ENCODE measurements at places on chromosomes 5 and 9. TPM values are rescaled to one million over a fixed set of nuclear protein-coding genes. Genes with fewer than 3 reads are reported as not detected.

DNA sequence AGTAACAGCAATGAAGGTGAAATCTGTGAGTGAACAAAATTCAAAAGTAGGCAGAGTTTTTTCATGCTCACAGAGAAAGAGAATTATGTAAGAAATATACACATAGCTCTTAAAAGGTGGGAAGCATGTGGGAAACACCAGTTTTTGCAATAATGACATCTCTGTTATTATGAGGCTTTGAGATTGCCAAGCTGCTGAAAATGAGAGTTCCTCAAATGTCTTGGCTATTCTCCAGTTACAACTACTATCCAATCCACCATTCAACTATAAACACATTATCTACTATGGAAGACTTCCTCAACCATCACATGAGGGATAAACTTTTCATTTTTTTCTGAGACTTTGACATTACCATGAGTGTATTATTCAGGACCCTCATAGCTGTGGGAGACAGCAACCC is 420.8 kb upstream of the ACTBL2 start:
- DNase-seq: no peak
- H3K27ac ChIP-seq: no peak overlapping the region
- peaks cover 8% of the 10 kb centered on the region for H3K27me3 ChIP-seq
- H3K36me3 ChIP-seq: no peaks in the 10 kb centered on the region

- peaks cover 3% of the 10 kb centered on the region for H3K36me3 ChIP-seq
- H3K27ac ChIP-seq: no peak overlapping the region
- no peaks in the 10 kb centered on the region for H3K4me1 ChIP-seq
These were observed 73.1 kb upstream of the TBC1D9B start for GRCh38 chr5:179980767-179981166.

GRCh38 chr9:89522959-89523285 is 25.0 kb upstream of the SEMA4D start:
- peak overlapping the region; percentile 95 for H3K27ac ChIP-seq
- H3K4me3 ChIP-seq: peak overlapping the region; percentile 86
- H3K27me3 ChIP-seq: no peaks in the 10 kb centered on the region
- DNase-seq: no peak
- H3K4me1 ChIP-seq: peaks cover 62% of the 10 kb centered on the region

DNA sequence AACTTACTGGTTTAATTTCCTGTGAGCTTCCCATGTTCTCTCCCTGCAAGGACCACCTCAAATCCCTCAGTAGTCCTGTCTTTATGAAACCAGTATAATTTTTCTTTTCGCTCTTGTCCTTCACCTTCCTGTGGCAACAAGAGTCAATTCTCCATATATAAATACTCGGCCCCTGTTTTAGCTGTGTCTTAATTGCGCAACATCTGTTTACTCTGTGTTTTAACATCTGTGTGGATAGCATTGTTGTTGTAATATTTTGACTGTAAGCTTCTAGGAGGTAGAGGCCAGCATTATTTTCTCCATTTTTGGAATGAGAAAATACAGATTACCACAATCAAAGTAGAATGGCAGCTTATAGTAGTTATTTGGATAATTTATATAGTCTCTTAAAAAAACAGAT is 30.2 kb upstream of the CDKN2B start:
- DNase-seq: no peak
- H3K4me3 ChIP-seq: no peak overlapping the region
- H3K36me3 ChIP-seq: no peaks in the 10 kb centered on the region
- no peak overlapping the region for H3K27ac ChIP-seq

DNA sequence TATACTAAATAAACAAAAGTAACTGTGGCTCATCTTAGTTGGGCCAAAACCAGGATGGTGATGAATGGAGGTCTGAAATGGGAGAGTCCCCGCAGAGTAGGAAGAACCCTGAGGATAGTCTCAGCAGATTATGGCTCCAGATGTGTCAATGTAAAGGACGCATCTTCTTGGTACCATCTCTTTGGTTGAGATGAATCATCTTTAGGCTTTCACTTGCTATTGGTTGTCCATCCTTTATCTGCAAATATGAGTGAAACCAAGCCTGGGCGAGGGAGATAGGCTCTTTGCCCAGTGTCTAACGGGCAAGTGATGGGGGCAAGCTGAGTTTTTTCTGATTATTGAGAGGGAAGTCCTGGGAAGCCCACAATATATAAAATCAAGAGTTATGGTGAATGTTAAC is 19.4 kb upstream of the LCP2 start:
- DNase-seq: no peak
- no peaks in the 10 kb centered on the region for H3K27me3 ChIP-seq
- peaks cover 30% of the 10 kb centered on the region for H3K4me1 ChIP-seq
- no peak overlapping the region for H3K4me3 ChIP-seq
- H3K27ac ChIP-seq: no peak overlapping the region

DNA sequence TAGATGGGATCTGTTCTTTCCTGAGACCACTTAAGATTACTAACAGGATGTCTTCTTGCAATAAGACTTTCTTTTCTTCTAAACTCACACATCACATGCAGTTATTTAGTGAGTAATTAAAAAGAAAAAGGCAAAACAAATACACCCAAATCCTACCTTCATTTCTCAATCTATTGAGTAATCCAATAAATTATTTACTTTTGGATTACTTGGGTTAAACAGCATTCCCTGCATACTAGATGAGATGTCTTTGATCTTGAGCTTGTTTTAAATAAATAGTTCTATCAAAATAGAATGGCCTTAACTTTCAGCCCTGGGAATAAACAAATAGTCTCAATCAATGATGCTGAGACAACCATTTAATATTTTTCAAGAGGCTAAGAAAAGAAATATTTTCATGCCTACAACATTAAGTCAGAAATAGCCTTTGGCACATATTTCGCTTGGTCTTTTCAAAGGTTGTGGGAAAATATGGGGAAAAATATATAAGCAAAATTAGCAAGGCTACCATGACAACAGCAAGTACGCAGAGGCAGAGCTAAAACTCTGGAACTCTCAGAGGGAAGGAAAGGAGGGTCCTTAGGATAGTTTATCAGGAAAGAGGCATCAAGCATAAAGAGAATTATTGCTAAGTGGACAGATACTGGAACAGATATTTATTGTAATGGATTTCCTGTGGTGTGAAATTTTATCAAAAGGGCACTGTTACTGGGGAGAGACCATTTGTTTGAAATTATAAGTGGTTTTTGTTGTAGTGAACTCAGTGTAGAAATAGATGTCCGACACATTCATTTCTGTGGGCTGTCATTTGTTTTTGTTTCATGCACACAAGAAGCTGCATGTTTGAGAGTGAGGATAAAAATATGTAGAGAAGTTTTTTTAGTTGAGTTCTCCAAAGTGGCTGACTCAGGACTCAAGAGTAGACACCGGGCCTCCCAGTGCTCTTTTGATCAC is 70.2 kb upstream of the CDH6 start:
- H3K4me1 ChIP-seq: no peaks in the 10 kb centered on the region
- H3K27me3 ChIP-seq: no peaks in the 10 kb centered on the region
- H3K36me3 ChIP-seq: no peaks in the 10 kb centered on the region

GRCh38 chr9:93962017-93962416 is 6.9 kb upstream of the BARX1 start:
- H3K4me3 ChIP-seq: no peak overlapping the region
- peaks cover 25% of the 10 kb centered on the region for H3K4me1 ChIP-seq
- peaks cover 78% of the 10 kb centered on the region for H3K27me3 ChIP-seq
- DNase-seq: no peak

- H3K27ac ChIP-seq: no peak overlapping the region
- no peak overlapping the region for H3K4me3 ChIP-seq
- DNase-seq: no peak
These were observed 612.0 kb upstream of the CLINT1 start for GRCh38 chr5:158470764-158471534.

DNA sequence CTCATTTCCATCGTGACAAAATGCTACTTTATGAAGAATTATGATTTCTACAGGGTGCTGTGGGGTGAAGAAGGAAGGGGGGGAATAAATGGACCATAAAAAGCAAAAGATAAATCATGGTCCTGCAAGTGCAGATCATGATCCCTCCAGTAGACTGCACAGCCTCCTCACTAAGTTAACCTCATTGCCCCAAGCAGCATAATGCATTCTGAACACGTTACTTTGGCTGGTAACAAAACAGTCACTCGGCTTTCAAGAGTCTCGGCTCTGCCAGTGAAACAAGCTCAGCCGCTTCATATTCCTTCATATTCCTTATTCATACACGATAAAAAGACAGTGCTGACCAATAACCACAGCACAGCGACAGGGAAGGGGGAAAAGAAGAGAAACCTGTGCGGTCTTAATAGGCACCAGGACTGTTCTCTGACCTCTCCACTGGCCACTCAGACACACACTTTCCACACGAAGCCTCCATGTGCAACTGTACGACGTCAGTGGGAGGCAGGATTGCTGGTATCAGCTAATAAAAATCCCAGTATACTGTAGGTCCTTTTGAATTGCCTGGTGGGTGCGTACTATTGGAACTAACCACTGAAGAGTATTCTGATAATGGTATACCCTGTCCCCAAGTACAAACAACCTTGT is 60.5 kb downstream of the ANKH start:
- no peaks in the 10 kb centered on the region for H3K36me3 ChIP-seq
- H3K27me3 ChIP-seq: no peaks in the 10 kb centered on the region
- H3K4me1 ChIP-seq: peaks cover 39% of the 10 kb centered on the region
- peak overlapping the region; percentile 92 for H3K27ac ChIP-seq
- no peak for DNase-seq
- peak overlapping the region; percentile 85 for H3K4me3 ChIP-seq

- H3K27ac ChIP-seq: peak overlapping the region; percentile 32
- H3K27me3 ChIP-seq: no peaks in the 10 kb centered on the region
- H3K4me1 ChIP-seq: peaks cover 10% of the 10 kb centered on the region
- DNase-seq: peak; percentile 21
- H3K4me3 ChIP-seq: peak overlapping the region; percentile 88
These were observed 767 bp downstream of the RALGPS1 start for GRCh38 chr9:126915281-126915816.

DNA sequence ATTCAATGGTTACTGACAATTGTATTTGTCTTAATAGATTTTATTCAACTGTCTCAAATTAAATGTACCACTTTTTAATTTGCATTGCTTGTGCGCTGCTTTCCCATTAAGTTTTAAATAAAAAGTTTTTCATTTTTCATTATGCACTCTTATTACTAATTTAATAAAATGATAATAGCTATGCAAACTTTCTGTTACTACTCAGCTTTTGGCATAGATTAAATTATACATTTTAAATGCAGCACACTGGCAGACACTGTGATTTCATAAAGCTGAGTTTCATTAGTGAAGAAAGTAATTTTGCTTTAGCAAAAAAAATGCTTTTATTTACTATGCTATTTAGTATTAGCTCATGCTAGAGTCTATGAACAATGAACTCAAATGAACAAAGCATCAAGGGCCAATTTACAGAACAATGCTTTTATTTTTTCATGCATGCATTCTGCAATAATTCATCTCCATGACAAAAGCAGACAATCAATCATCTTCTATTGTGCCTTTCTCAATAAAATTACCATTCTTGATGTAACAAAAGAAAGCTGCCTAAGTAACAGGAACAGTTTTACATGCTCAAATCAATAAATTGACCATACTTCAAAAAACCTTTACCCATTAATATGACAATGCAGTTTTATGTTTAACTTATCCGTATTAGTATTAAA is 595.2 kb upstream of the ARRDC3 start:
- H3K4me3 ChIP-seq: no peak overlapping the region
- no peaks in the 10 kb centered on the region for H3K27me3 ChIP-seq
- H3K36me3 ChIP-seq: no peaks in the 10 kb centered on the region
- no peak for DNase-seq
- H3K27ac ChIP-seq: no peak overlapping the region

DNA sequence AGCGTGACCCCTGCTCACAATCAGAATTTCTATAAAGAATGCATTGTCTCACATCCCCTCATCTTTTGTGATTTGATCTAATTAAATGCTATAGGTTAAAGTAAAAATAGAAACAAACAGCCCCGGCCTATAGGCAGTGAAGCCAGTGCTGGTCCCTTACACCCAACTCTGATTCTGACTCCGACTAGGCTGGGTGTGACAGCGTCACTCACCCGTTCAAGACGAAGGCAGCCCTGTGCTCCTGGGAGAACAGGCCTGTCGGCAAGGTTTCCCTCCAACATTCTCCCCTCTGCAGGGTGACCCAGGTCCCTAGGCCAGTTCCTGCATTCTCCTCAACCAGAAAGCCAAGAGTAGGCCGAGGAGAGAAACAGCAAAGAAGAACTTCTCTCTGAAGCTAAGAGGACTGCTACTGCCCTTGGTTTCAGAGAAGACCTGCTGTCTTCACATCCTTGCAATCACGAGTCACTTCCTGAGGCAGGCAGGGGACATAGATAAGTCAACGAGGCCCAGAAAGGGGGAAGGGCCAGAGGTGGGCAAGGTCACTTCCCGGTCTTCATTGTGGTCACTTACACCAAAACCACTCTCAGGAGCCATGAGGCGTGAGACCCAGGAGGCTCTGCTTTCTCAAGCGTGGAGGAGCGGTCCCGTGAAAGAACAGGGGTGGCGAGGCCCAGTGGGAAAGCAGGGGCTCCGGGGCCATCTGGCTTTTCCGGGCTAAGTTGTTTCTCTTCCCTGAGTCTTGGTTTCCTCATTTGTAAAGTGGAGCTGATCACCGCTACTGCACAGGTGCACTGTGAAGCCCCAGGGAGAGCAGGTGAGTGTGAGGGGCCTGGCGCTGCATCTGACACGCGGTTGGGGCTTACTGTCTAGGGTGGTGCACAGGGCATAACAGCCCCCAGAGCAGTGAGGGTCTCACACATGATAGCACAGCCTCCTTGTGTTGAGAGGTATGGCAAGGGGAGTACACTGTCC is 200.8 kb downstream of the CRB2 start:
- H3K4me3 ChIP-seq: no peak overlapping the region
- no peak overlapping the region for H3K27ac ChIP-seq
- H3K36me3 ChIP-seq: peaks cover 15% of the 10 kb centered on the region
- H3K4me1 ChIP-seq: no peaks in the 10 kb centered on the region
- no peaks in the 10 kb centered on the region for H3K27me3 ChIP-seq

DNA sequence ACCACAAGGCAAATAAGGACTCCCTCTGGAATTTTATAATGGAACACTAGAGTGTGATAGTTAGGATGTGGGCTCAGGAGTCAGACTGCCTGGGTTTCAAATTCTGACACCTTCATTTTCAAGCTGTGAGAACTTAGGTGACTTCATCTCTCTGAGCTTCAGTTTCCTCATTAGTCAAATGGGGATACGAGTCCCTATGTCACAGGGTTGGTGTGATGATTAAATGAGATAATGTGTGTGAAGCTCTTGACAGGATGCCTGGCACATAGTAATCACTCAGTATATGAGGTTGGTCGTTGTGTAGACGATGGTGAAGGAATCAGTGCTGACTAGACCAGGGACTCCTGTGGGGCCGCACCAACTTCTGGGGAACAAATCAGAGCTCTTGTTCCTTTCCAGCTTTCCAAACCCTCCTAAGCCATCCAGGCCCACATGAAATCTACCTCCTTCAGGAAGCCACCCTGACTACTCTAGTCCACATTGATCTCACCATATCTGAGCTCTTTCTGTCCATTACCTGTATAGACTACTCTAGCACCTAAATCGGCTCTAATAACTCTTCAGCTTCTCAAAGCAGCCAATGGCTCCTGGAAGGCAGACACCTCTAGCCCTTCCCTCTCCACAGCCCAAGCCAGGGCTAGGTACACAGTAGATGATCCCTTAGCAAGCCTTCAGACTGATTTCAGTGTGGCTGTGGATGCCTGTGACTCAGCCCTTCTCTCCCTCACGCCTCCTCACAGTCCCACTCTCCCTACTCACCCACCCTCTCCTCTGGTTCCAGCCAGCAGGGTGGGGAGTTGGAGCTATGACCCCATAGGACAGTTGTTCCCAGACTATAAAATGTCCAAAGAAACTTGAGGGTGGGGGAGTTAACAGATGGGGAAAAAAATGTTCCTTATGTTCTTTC is 2.5 kb upstream of the TCF7 start:
- peaks cover 8% of the 10 kb centered on the region for H3K36me3 ChIP-seq
- H3K4me3 ChIP-seq: peak overlapping the region; percentile 93
- no peak for DNase-seq
- H3K4me1 ChIP-seq: peaks cover 53% of the 10 kb centered on the region
- H3K27me3 ChIP-seq: no peaks in the 10 kb centered on the region

Gene KCNIP1
- total RNA-seq: not detected

Gene TMEM252
- not detected for total RNA-seq

Gene SSNA1
- total RNA-seq: 39.4 TPM

Data from T-helper 17 cell (primary cell).